Transverse colon (tissue), 4 donors: ENCODE measurements at places on chromosomes 2 and 18. TPM values are rescaled to one million over a fixed set of nuclear protein-coding genes. Genes with fewer than 3 reads are reported as not detected.

The MBD1 gene
- total RNA-seq, result 80.8 TPM

The UNC80 gene
- total RNA-seq, result 0.75 TPM

The GNAL gene
- 7.3 TPM for total RNA-seq

The FBXO15 gene
- total RNA-seq, result 0.64 TPM

The MLPH gene
- 84.8 TPM for total RNA-seq

The SERPINB11 gene
- not detected for total RNA-seq

The C2orf66 gene
- not detected for total RNA-seq

The CCDC74B gene
- 1.8 TPM for total RNA-seq

The RNF144A gene
- total RNA-seq, result 145 TPM

The FSIP2 gene
- 56.4 TPM for total RNA-seq

The LANCL1 gene
- total RNA-seq, result 11.6 TPM

The LHCGR gene
- not detected for total RNA-seq

The LYPD1 gene
- 0.32 TPM for total RNA-seq

The CRYGD gene
- not detected for total RNA-seq

The UGT1A5 gene
- total RNA-seq, result 11.5 TPM

The STAT4 gene
- 9.1 TPM for total RNA-seq

The GPAT2 gene
- 3.7 TPM for total RNA-seq

The UGT1A6 gene
- total RNA-seq, result 20.2 TPM
